ENCODE measurements at places on chromosomes 2 and 18.

DNA sequence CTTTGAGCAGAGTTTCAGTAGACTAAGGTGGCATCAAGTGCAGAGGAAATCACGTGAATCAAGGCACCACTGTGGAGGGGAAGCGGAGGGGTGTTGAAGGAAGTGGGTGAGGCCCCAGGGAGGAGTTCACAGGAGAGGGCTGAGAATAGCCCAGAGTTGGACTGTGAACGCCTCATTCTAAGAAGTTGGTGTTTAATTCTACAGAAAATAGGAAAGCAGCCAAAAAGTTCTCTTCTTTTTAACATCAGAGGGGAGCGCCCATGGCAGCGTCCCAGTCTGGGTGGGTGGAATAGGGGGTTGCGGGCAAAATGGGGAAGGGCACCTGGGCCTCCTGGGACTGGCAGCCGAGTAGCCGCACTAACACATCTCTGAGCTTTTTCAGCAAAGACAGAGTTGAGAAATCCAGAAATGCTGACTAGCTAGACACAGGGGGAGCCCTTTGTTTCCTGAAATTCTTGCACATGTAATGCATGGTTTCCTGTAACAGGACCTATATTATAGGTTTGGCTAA lies 97.0 kb downstream of the NEB start:
- DNase-seq, result no peak

- no peak for DNase-seq
Observed at GRCh38 chr2:17800693-17801458, 15.4 kb upstream of the MSGN1 start.

- no peak for DNase-seq
Observed at GRCh38 chr18:41545091-41545888, 409.7 kb upstream of the PIK3C3 start.

DNA sequence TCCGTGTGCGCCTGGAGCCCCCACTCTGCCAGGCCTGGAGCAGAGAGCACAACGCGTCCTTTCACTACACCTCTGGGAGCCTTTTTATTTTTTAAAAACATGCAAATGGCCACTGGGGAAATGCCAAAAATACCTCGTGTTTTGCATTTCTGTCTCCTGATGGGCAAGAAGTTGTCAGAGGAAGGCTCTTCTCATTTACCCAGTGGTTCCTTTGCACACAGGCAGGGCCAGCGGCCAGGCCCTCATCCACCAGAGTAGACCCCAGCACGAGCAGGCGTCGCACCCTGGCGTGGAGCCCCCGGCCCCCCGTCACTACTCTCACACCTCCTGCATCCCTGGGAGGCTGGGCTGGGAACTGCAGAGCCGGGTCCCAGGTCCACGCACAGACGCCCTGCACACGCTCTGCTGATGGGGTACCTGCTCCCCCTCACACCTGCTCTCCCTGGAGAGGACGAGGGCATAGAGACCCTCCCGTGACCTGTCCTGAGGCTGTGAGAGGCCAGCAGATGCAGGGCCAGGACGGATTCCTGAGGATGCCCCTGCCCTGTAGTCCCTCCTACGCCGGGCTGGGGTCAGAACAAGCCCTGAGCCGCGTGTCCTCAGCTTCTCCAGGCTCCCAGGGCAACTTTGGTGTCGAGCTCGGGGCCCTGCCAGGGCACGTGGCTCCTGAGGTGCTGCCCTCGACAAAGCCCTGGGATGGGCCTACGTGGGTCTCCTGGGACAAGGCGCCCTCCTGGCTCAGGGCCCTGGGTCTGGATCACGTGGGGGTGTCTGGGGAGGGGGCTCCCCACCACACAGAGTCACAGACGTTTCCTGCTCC lies 65.0 kb downstream of the NFATC1 start:
- no peak for DNase-seq

DNA sequence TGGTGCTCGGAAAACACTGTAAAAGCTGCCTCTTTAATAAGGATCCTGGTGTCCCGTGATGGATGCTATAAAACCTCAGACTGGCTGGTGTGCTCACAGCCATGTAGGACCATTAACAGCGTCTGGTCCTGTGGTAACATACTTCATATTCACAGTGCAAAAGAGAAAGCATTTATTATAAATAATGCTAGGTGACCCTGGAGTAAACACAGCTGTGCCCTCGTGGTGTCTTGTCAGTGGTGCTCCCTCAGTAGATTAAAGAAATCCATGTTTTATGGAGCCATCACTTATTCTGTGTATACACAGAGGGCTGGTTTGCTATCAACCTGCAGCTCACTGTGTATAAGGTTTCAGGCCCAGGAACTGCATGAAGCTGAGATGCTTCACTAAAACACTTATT lies 106.9 kb downstream of the CDK15 start:
- no peak for DNase-seq

DNA sequence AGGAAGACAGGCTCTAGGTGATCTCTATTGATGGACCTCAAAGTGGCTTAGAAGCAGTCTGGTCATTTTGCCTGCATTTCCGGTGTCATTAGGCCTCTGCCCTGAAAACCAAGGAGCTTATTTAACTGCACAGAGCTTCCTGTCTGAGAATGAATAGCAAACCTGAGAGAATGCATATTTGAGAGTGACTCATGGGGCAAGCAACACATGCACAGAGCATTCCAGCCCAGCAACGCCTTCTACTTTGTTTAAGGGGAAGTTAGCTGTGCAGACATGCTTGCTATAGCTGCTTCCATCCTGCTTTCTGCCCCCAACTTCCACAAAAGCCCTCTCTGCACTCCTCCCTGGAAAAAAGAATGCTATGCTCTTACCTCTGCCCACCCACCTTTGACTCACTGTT lies 232.8 kb downstream of the GRB14 start:
- DNase-seq, result peak; percentile 77

GRCh38 chr2:146652311-146652710 lies 1192.5 kb upstream of the ACVR2A start:
- DNase-seq, result peak; percentile 18

GRCh38 chr18:10805587-10806118 lies 279.8 kb downstream of the NAPG start:
- no peak for DNase-seq

- DNase-seq, result peak; percentile 95
Observed at GRCh38 chr18:46712406-46712805, 44.4 kb downstream of the ST8SIA5 start.

DNA sequence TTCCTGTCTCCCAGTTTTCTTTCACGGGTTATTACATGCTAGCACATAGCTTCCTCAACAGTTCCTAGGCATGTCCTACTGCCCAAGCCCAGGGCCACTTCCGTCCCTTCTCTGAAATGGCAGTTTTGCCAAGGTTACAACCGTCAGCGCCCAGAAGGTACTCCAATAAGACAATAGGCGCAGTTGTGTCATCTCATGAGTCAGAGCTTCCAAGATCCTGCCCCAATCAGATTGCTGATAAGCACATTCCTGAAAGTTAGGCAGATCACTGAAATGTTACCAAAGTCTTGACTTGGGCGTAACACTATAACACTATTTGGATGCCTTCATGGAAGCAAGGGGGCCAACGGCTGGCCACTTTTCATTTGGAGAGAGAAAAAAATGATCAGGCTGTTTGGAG lies 34.2 kb downstream of the GKN2 start:
- no peak for DNase-seq

- peak; percentile 88 for DNase-seq
Observed at GRCh38 chr2:218882866-218883366, 2.3 kb downstream of the WNT10A start.
